ENCODE measurements at places on chromosomes 3 and 15. TPM values are rescaled to one million over a fixed set of nuclear protein-coding genes. Genes with fewer than 3 reads are reported as not detected.

KLF15 gene
- total RNA-seq: 0.23 TPM

DNA sequence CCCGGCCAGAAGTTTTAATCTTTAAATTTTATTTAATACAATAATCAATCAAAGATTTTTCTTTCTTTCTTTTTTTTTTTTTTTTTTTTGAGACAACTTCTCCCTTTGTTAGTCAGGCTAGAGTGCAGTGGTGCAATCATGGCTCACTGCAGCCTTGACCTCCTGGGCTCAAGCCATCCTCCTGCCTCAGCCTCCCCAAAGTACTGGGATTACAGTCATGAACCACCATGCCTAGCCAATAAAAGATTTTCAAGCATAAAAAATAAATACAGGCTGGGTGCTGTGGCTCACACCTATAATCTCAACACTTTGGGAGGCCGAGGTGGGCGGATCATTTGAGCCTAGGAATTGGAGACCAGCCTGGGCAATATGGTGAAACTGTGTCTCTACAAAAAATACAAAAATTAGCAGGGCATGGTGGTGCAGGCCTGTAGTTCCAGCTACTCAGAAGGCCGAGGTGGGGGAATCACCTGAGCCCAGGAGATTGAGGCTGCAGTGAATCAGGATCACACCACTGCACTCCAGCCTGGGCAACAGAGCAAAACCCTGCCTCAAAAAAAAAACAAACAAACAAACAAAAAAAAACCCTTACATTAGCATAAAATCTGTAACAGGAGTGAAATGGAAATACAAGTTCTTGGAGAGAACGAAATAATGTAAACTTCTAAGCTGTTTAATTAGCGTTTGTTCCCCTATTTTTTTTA, 29.1 kb upstream of the SRP14 start:
- no peak for DNase-seq

ATP10A gene
- 67.0 TPM for total RNA-seq

GOLGA8H gene
- total RNA-seq: 1.2 TPM

DNA sequence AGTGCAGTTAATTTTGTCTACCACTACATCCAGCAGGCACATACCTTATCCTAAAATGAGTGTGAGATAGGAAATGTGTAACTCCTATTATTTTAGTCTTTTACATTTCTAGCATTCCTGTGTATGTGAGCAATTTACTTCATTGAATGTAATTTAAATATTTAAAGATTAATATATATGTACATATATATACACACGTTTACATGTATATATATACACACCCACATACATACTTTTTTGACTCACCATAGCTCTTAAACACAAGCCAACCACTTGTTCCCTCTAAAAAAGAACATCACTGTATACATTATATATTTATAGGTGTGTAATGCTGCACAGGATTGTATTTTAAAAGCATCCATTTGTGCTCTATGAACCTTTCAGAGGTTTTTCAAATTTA, 425.6 kb upstream of the NECTIN3 start:
- DNase-seq: no peak

All from natural killer cell (primary cell).